NCI-H1417 (cell line): ENCODE measurements at places on chromosomes 11 and 22.

DNA sequence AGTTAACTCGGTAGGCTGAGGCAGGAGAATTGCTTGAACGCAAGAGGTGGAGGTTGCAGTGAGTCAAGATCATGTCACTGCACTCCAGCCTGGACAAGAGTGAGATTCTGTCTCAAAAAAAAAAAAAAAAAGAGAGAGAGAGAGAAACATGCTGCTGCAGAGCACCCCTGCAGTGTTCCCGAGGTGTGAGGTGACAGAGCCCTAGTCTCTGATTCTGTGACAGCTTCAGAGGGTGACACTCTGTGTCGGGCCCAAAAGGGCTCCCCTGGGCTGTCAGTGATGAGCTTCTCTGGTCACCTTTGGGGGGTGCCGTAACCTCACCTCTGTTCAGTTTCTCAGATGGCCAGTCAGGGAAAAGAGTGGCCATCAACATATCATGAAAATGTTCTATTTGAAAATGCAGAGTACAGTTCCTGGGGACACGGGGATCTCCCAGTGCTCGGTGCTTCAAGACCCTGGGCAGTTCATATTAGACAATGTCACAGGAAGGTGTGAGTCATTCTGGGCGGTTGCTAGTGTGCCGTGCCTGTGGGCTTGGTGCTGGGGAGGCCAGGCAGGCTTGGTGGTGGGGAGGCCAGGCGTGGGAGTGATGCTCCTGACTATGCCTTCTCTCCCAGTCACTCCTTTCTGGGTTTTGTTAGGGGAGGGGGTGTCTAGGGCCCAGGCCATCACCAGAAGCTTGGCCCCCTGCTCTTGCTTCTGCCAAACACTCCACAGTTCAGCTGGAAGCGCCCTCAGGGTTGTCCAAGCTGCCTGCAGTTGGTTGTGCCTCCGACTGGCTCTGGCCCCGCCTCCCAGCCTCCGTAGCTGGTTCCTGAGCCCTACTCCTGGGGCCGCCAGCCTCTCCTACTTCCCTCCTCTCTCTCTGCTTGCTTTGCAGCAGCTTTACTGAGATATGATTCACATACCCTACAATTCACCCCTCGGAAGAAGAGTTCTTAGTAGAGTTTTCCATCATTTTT lies 52.5 kb upstream of the CLDN5 start:
- DNase-seq, result peak; percentile 0

DNA sequence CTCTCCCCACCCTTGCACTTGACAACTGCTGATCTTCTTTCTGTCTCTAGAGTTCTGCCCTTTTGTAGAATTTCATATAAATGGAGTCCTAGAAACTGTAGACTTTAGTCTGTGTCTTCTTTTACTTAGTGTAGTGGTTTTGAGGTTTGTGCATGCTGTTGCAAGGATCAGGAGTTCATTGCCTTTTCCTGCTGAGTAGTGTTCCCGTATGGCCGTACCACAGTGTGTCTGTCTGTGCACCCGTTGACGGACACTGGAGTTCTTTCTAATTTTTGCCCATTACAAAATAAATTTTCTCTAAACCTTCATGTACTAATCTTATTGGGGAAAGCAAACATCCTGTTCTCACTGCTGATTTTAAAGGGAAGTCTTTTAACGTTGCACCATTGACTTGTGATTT lies 138.1 kb downstream of the TBC1D22A start:
- DNase-seq, result no peak

- DNase-seq, result no peak
Measured at GRCh38 chr11:69801513-69802335, 17.5 kb downstream of the FGF3 start.

DNA sequence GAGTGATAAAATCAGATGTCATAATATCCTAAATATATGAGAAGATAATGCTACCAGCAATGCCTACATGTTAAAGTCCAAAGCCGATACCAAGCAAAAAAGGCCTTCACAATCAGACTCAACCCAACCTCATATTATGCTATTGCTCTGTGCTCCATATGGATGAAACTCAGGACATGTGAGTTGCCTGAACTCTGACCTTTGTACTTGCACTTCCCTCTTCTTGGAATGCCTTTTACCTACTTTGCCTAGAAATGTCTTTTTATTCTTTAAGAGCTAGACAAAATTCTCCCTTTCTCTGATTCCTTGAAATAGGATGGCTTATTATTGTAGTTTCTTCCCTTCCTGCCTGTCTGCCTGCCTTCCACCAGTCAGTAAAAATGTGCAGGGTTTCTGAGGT lies 954.7 kb upstream of the CCDC90B start:
- no peak for DNase-seq

- DNase-seq, result no peak
Measured at GRCh38 chr11:90229791-90230190, 6.9 kb upstream of the CHORDC1 start.

- DNase-seq, result no peak
Measured at GRCh38 chr11:65275906-65276305, 14.1 kb downstream of the POLA2 start.

GRCh38 chr11:93959663-93960062 lies 61.5 kb upstream of the HEPHL1 start:
- no peak for DNase-seq

GRCh38 chr11:133917921-133918607 lies 38.7 kb downstream of the IGSF9B start:
- no peak for DNase-seq

- DNase-seq, result no peak
Measured at GRCh38 chr22:33710326-33710725, 209.9 kb downstream of the LARGE1 start.

GRCh38 chr11:4830346-4830745 lies 9.2 kb downstream of the OR51F2 start:
- DNase-seq, result no peak

DNA sequence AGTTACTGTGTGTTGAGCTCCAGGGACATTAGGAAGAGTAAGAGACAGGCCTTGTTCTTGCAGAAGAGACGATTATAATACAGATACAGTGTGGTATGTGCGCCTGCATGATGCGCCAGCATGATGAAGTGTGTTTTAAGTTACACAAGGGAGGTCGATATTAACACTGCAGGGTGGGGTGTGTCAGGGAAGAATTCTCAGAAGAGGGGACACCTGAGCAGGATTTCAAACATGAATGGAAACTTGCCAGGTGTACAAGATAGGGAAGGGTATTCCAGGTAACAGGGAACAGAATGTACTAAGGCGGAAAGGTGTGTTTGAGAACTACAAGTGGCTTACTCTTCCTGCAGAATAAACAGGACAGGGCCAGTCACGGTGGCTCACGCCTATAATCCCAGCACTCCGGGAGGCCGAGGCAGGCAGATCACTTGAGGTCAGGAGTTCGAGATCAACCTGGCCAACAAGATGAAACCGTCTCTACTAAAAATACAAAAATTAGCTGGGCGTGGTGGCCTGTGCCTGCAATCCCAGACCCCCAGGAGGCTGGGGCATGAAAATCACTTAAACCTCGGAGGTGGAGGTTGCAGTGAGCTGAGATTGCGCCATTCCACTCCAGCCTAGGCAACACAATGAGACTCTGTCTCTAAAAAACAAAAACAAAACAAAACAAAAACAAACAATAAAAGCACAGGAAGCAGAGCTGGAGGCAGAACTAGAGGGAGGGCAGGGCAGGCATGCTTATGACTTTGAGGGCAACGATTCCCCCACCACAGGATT lies 59.0 kb downstream of the SYN3 start:
- DNase-seq, result no peak

- DNase-seq, result no peak
Measured at GRCh38 chr11:56700914-56701485, 2.1 kb downstream of the OR9G1 start.

GRCh38 chr11:109956124-109956793 lies 136.9 kb upstream of the ZC3H12C start:
- peak; percentile 48 for DNase-seq

DNA sequence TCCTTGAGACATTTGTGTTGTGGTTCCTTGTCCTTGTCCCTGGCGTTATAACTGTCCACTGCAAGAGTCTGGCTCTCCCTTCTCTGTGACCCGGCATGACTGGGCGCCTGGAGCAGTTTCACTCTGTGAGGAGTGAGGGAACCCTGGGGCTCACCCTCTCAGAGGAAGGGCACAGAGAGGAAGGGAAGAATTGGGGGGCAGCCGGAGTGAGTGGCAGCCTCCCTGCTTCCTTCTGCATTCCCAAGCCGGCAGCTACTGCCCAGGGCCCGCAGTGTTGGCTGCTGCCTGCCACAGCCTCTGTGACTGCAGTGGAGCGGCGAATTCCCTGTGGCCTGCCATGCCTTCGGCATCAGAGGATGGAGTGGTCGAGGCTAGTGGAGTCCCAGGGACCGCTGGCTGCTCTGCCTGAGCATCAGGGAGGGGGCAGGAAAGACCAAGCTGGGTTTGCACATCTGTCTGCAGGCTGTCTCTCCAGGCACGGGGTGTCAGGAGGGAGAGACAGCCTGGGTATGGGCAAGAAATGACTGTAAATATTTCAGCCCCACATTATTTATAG lies 23.0 kb downstream of the MYBPC3 start:
- DNase-seq, result no peak

DNA sequence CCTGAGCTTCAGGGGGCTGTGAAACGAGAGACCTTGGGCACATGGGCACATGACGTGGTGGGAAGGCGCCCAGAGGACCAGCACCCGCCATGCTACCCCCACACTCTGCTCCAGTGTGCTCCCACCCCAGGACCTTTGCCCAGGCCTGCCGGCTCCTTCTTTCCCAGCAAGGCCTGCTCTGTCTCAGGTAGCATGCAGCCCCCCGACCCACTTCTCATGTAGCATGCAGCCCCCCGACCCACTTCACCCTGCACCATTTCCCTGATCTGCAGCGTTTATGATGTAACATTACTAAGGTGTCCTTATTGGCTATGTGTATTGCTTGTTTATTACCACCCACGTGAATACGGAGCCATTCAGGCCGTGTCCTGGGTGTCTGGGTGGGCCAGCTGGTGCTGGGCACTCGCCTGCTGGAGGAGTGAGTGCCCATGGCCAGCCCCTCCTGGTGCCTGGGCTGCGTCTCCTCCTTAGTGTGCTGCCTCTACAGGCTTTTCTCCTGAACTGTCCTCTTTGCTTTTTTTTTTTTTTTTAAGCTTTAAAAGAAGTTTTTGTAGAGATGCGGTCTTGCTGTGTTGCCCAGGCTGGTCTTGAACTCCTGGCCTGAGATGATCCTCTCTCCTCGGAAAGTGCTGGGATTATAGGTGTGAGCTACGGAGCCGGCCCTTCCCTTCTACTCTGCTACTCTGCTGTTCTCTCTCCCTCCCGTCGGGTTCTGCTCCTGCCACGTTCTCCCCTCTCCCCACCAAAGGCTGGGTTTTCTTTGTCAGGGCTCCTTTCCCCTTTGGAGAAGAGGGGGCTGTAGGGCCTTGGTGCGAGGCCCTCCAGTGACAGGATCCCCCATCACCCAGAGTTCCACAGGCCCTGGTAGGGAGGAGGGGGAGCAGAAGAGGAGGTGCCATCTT lies 29.4 kb downstream of the LRP5 start:
- no peak for DNase-seq

- no peak for DNase-seq
Measured at GRCh38 chr11:16215352-16215751, 141.0 kb downstream of the SOX6 start.

- DNase-seq, result no peak
Measured at GRCh38 chr11:40606800-40607199, 852.7 kb downstream of the LRRC4C start.

DNA sequence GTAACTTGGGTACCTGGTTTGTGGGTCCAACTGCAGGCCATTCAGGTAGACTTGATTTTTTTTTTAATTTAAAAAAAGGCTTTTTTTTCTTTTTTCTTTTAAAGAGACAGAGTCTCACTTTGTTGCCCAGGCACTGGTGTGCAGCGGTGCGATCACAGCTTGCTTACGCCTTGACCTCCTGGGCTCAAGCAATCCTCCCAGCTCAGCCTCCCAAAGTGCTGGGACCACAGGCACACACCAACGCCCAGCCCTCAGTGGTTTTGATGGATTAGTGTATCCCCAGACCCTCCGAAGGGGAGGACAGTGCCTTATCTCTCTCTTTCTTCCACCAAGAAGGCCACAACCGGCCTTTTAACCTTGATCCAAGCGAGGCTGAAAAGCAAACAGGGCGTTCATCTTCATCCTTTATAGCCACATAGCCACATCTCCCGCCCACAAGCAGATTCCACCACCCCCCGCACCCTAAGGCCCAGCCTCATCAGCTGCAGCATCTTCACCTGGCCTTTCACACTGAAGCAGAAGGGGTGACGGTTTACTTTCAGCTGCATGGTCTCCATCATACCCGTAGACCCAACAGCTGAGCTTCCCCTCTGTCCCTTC lies 17.6 kb upstream of the COMT start:
- DNase-seq, result no peak

DNA sequence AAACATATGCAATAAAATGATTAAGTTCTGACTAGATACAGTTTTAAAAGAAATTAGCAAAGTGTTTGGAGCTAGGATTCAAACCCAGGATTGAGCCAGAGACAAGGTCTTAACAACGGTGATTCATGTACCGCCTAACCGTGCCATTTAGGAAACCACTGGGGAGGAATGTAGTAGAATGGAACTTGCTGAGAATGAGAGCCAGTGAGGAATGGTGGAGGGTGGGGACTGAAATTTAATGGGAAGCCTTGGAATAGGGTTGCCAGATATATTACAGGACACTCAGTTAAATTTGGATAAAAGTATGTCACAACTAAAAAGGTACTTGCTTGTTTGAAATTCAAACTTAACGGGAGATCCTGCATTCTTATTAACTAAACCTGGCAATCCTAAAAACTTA lies 30.4 kb upstream of the TMEM86A start:
- DNase-seq, result no peak

GRCh38 chr11:64444838-64445441 lies 86.0 kb downstream of the RPS6KA4 start:
- peak; percentile 12 for DNase-seq

GRCh38 chr11:112610494-112610893 lies 349.8 kb upstream of the PLET1 start:
- DNase-seq, result no peak

DNA sequence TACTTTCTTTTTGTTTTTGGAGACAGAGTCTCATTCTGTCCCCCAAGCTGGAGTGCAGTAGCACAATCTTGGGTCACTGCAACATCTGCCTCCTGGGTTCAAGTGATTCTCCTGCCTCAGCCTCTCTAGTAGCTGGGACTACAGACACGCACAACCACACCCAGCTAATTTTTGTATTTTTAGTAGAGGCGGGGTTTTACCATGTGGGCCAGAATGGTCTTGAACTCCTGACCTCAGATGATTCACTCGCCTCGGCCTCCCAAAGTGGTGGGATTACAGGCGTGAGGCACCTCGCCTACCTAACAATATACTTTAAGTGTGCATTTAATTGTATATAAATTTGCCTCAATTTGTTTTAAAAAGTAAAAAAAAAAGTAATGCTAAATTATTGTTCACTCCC lies 38.4 kb downstream of the GRK3 start:
- no peak for DNase-seq

- DNase-seq, result no peak
Measured at GRCh38 chr22:44412136-44412731, 85.8 kb downstream of the RTL6 start.

DNA sequence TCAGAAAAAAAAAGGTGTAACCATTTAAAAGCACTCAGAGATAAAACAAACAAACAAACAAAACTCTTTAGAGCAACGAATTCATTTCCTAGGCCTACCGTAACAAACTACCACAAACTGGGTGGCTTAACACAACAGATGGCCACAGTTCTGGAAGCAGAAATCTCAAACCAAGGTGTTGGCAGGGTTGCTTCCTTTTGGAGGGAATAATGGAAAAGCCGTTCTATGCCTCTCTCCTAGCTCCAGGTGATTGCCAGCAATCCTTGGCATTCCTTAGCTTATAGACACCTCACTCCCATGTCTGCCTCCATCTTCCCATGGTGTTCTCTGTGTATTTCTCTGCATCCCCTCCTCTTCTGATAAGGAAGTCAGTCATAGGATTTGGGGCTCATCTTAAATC lies 200.4 kb downstream of the RAB38 start:
- no peak for DNase-seq
